CD4-positive, alpha-beta memory T cell (primary cell): ENCODE measurements at places on chromosomes 11 and 22. TPM values are rescaled to one million over a fixed set of nuclear protein-coding genes. Genes with fewer than 3 reads are reported as not detected.

DNAL4 gene
- total RNA-seq, result 8.6 TPM

DNA sequence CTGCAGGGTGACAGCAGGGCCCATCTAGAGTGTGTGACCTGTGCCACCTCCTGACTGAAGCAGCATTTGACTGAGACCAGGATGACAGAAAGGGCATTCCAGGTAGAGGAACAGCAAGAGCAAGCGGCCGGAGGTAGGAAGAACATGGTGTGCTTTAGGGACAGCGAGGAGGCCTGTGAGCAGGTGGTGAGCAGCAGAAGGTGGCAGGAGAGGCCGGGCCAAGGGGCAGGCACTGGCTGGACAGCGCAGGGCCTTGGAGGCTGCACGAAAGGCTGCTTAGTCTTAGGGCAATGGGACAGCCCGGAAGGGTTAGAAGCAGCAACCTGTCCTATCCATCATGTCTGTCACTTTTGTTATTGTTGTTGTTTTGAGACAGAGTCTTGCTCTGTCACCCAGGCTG is 17.6 kb upstream of the LRRC32 start:
- H3K4me3 ChIP-seq, result no peak overlapping the region
- H3K27me3 ChIP-seq, result no peaks in the 10 kb centered on the region
- no peak for DNase-seq

DNA sequence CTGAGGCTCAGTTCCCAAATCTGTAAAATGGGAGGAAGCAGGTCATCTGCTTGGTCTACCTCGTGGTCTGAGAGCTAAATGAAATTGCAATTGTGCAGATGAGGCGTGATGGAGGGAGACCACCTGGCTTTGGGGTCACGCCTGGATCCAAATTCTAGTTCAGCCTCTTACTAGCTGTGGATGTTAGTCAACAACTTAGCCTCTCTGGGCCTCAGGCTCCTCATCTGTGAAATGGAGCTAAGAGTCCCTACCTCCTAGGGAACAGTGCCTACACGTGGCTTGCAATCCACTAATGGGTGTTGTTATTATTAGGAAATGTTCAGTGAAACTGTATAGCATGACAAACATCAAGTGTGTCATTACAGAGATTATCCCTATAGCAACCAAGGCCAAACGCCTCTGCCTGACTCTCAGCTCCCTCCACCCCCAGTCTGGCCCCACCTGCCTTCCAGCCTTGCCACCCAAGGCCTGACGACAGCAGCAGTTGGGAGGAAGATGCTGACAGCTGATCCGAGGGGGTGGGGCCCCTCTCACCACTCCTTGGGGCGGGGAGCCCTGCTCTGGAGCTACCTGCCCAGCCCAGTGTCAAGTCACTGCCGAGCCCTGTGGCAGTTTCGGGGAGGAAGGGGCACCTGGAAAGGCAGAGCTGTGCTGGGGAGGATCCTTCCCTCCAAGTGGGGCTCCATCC is 1.7 kb upstream of the RHOD start:
- H3K27ac ChIP-seq, result no peak overlapping the region
- no peak overlapping the region for H3K4me3 ChIP-seq
- H3K27me3 ChIP-seq, result no peaks in the 10 kb centered on the region
- peaks cover 7% of the 10 kb centered on the region for H3K4me1 ChIP-seq
- no peaks in the 10 kb centered on the region for H3K36me3 ChIP-seq

SVIP gene
- 73.8 TPM for total RNA-seq

DNA sequence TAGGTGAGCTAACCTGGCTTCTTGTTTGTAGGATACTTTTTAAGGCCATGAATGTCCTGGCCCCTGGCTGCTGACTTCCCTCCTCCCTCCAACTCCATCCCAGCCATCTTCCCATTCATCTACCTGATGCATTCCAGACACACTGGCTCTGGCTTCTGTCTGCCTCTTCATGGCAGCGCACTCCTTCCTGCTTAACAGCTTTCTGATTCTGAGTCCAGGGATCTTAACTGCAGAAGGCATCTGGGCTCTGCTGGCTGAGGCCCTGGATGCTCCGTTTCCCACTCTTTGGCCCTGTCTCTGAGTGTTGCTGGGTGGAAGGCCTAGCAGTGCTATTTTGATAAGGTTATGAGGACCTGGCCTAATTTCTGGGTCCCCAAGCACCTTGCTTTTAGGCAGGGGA is 1.8 kb upstream of the THY1 start:
- no peak for DNase-seq
- peaks cover 25% of the 10 kb centered on the region for H3K4me1 ChIP-seq
- H3K27me3 ChIP-seq, result peaks cover 15% of the 10 kb centered on the region
- H3K27ac ChIP-seq, result no peak overlapping the region
- H3K4me3 ChIP-seq, result no peak overlapping the region

GRCh38 chr11:121829159-121829643 is 286.8 kb downstream of the BLID start:
- no peaks in the 10 kb centered on the region for H3K4me1 ChIP-seq
- H3K36me3 ChIP-seq, result no peaks in the 10 kb centered on the region
- DNase-seq, result no peak

GRCh38 chr11:106014620-106015019 is 7.4 kb downstream of the MSANTD4 start:
- no peak for DNase-seq
- no peaks in the 10 kb centered on the region for H3K27me3 ChIP-seq
- H3K4me1 ChIP-seq, result peaks cover 26% of the 10 kb centered on the region
- H3K27ac ChIP-seq, result no peak overlapping the region
- H3K36me3 ChIP-seq, result peaks cover 13% of the 10 kb centered on the region
- H3K4me3 ChIP-seq, result no peak overlapping the region

GRCh38 chr22:30015229-30015797 is 65.0 kb upstream of the HORMAD2 start:
- no peak overlapping the region for H3K27ac ChIP-seq
- no peak for DNase-seq
- H3K27me3 ChIP-seq, result no peaks in the 10 kb centered on the region
- peaks cover 70% of the 10 kb centered on the region for H3K36me3 ChIP-seq
- no peak overlapping the region for H3K4me3 ChIP-seq
